ENCODE measurements at places on chromosomes 1 and 21. TPM values are rescaled to one million over a fixed set of nuclear protein-coding genes. Genes with fewer than 3 reads are reported as not detected.
A peak's percentile ranks its signal among the peaks of the same experiment; 100 is the strongest.

- DNase-seq = no peak
Observed at GRCh38 chr1:93821423-93822144, 57.4 kb downstream of the DNTTIP2 start.

- no peak for DNase-seq
Observed at GRCh38 chr1:163561580-163562295, 240.0 kb downstream of the NUF2 start.

- no peak for DNase-seq
Observed at GRCh38 chr1:15826810-15827507, 19.5 kb upstream of the UQCRHL start.

- DNase-seq = no peak
Observed at GRCh38 chr1:229318056-229318455, 24.8 kb downstream of the CCSAP start.

The MAN1A2 gene
- total RNA-seq = 15.3 TPM

GRCh38 chr1:206448471-206448870, 21.8 kb upstream of the IKBKE start:
- DNase-seq = no peak

DNA sequence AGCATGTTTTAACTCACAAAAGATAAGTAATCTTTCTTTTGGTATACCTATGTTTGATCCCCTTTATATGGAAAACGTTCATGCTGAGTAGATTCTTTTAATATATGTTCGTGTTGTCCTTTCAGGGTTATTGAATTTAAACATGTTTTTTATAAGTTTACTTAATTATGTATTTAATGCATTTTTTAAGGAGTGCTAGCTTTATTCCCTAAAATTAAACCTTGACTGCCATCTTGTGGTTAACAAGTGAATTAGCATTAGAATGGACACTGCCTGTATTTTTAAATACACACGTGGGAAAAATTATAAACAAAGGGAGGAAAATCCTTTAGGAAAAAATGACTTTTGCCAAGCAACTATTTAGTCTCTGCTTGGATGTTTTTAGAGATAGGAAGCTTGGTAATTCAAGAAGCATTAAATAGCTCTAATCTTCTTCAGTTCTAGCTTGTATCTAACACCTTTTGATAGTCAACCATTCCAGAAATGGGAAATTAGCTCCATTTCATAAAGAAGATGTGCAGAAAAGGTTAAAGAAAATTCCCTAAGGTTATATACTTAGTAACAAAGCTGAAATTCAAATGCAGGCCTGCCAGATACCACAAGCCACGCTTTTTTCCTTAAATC, 43.0 kb downstream of the UBE2U start:
- peak; percentile 63 for DNase-seq

DNA sequence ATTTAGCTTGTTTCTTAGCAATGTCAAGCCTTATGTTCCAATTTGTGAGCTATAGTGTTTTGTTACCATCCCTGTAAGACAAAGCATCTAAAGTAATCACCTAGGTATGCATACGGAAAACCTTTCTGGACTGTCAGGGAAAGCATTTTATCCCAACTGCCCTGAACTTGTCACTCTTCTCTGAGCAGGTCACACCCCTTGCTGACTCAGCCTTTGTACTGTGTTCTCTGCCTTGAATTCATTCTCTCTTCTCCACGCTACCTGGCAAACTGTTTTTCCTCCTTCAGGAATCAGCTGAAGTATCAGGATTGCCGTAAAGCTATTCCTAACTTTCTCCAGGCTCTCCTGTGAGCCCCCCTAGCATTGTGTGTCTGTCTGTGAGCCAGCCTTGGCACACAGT, 54.2 kb downstream of the PBX1 start:
- DNase-seq = no peak

GRCh38 chr1:62689524-62689923, 1.3 kb upstream of the DOCK7 start:
- peak; percentile 23 for DNase-seq

The ALDH4A1 gene
- 51.4 TPM for total RNA-seq

- no peak for DNase-seq
Observed at GRCh38 chr21:45079351-45079750, 5.0 kb downstream of the ADARB1 start.

DNA sequence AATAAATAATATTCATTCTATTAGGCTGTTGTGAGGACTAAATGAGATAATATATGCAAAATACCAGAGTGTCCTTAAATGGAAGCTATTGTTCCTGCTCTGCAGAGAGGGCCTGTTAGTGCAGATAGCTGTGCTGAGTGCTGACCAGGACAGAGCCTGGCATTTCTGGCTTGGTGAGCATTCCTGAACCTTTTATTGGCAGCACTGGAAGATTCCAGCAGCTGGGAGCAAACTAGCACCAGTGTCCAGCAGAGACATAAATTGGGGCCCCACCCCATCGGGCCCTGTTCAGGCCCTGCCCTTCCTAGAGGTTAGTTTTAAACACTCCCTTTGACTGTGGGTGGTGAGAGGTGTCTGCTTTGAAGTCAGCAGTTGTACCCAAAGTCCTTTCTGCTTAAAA, 85.9 kb upstream of the GADD45A start:
- DNase-seq = no peak

GRCh38 chr1:156726549-156727226, 1.6 kb upstream of the METTL25B start:
- peak; percentile 51 for DNase-seq

DNA sequence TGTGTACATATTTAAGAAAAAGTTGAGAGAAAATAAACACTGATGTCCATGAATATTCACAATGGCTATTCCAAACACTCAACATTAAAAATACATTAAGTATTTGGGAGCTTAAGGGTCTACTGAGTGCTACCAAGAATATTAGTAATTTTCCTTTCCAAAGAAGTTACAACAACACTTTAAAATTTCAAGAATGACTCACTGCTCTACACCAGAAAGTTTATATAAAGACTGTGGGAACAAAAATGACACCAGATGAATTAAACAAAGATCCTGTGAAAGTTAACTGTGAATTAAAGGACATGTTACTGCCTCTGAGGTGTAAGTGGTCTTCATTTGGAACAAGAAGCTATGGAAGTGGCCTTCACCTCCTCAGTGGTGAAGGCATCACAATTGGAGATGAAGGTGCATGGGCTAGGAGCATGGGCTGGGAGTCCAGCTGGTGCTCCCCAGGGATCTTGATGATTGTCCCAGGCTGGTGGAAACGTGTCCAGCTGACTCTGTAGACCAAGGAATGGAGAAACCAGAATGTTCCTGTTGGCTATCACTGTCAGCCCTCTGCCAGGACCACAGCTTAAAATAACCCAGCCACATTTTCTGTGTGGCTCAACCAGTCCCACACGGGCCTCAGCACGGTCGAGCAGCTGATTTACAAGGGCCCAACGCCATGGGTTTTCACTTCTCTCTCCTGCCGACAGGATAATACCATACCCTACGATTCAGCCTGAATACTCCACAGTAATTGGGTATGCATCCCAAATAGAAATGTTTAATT, 28.8 kb downstream of the TAF5L start:
- peak; percentile 83 for DNase-seq

DNA sequence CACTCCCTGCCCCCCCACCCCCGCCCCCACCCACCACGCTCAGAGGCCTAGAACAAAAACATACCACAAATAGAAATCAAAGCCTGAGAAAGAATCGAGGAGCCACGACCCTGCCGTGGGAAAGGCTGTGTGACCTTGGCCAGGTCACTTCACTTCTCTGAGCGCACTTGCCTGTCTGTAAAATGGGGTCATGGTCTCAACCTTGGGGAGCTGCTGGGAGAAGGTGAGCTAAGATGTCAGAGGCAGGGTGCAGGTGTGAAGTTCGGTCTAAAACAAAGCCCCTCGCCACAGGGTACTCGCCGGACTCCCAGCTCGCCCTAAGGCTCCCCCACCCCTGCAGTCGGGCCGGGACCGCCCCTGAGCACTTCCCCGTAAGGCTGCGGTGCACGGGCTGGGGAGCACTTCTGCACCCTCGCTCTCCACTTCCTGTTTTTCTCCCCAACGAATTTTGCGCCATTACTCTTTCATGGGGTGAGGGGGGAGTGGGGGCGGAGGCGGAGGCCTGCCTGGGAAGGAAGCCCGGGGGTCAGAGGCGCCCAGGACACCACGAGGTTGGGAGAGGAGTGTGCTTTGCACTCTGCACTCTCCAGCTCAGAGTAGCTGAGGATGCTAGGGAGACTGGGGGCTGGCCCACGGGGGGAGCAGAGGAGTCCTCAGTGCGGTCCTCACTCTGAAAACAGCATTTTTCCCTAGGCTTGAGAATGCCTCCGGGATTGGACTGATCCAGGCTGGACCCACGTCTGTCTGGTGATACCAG, 21.9 kb upstream of the PIK3CD start:
- DNase-seq = no peak

The NGF gene
- not detected for total RNA-seq

- peak; percentile 97 for DNase-seq
Observed at GRCh38 chr1:85137660-85138059, 63.2 kb downstream of the SYDE2 start.

DNA sequence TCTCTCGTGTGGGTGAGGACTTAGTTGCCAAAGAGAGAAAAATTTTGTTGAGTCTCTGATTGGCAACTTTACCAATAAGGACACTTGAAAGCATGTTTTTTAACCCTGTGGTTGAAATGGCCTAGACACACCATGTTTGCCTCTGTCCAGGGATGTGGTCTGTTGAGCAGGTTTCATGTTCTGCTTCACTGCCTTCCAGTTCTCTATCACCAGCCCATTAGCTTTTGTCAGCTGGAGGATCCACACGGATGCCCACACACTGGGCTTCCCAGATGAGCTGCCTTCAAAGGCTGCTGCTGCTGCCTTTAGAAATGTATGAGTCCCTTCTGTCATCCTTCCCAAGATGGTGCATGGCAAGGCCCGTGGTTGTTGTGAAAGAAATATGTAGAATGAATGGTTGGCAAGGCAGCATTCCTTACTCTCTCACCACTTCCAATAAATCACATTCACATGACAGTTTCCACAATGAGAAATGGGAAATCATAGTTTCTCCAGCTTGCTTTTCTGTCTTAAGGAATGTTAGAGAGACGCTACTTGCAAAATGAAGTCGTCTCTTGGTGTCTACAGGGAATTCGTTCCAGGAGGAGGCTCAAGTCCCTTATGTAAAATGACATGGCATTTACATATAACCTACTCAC, 108.2 kb upstream of the SLC35F3 start:
- DNase-seq = no peak

DNA sequence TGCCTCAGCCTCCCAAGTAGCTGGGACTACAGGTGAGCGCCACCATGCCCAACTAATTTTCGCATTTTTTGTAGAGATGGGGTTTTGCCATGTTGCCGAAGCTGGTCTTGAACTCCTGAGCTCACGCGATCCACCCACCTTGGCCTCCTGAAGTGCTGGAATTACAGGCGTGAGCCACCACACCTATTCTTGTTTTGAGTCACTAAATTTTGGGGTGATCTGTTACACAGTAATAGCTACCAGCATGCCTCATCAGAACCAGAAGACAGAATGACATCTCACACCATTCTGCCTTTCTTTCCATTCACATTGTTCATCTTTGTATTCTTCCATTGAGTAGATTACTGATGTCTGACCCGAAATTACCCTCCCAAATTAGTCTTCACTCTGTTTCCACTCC, 9.1 kb downstream of the RHBDL2 start:
- DNase-seq = no peak

Data from G401 (cell line).